ENCODE measurements at places on chromosomes 4 and X. TPM values are rescaled to one million over a fixed set of nuclear protein-coding genes. Genes with fewer than 3 reads are reported as not detected.

The SFRP2 gene
- not detected for total RNA-seq

The DKK2 gene
- total RNA-seq: not detected

The PGAM4 gene
- not detected for total RNA-seq

The NAP1L3 gene
- 0.12 TPM for total RNA-seq

The TLR2 gene
- 5.4 TPM for total RNA-seq

The GAGE12H gene
- not detected for total RNA-seq

The UGT8 gene
- 24.0 TPM for total RNA-seq

The P2RY10 gene
- 169 TPM for total RNA-seq

The GPR173 gene
- total RNA-seq: 0.17 TPM

The CDX4 gene
- not detected for total RNA-seq

The MAPK10 gene
- 3.1 TPM for total RNA-seq

The ODAPH gene
- 0.36 TPM for total RNA-seq

The ABLIM2 gene
- 68.3 TPM for total RNA-seq

The FAM9B gene
- total RNA-seq: not detected

The TMPRSS11D gene
- not detected for total RNA-seq

The XAGE1A gene
- not detected for total RNA-seq

The CT45A3 gene
- not detected for total RNA-seq

The LRIT3 gene
- total RNA-seq: 0.32 TPM

The FAAH2 gene
- total RNA-seq: 15.6 TPM

The HSFX2 gene
- 1.9 TPM for total RNA-seq

The STOX2 gene
- not detected for total RNA-seq

The PPBP gene
- total RNA-seq: not detected

The NOX1 gene
- not detected for total RNA-seq

The CSAG3 gene
- total RNA-seq: not detected

The YY2 gene
- total RNA-seq: 2.6 TPM

The ENPEP gene
- total RNA-seq: not detected

The REPS2 gene
- 9.4 TPM for total RNA-seq

The SLC10A3 gene
- 16.7 TPM for total RNA-seq

The RBM47 gene
- 12.6 TPM for total RNA-seq

The SSX1 gene
- total RNA-seq: not detected

The TLR8 gene
- total RNA-seq: 0.39 TPM

The ZGRF1 gene
- 13.0 TPM for total RNA-seq

The RAI2 gene
- not detected for total RNA-seq

The MSX1 gene
- not detected for total RNA-seq

The SLC6A14 gene
- not detected for total RNA-seq

The GABRG1 gene
- not detected for total RNA-seq

The COL25A1 gene
- total RNA-seq: not detected
